ENCODE measurements at places on chromosomes 2 and 18. TPM values are rescaled to one million over a fixed set of nuclear protein-coding genes. Genes with fewer than 3 reads are reported as not detected.

Gene MALL
- not detected for total RNA-seq

Gene RABL2A
- total RNA-seq, result 24.0 TPM

Gene B3GNT7
- not detected for total RNA-seq

Gene SULT1C2
- not detected for total RNA-seq
